Thoracic aorta (tissue), 2 donors: ENCODE measurements at places on chromosomes 1 and 21. TPM values are rescaled to one million over a fixed set of nuclear protein-coding genes. Genes with fewer than 3 reads are reported as not detected.

DNA sequence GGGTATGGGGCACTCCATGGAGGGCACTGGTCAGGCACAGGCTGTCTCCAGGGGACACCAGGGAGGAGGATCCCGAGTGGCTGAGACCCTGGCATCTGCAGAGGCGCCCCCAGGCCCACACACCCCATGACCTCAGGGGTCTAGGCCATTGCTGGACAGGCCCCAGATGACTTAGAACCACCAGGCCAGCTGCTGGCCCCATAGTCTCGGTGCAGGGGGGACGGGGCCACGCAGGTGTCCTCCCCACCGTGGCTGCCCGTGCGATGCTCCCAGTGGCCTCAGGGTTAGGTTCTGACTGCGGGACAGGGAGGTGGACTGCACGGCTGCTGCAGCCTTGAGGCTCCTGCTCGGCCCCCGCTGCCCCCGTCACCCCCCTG is 44.0 kb downstream of the MORN1 start:
- no peak for DNase-seq

GRCh38 chr1:201051399-201051798 is 27.9 kb upstream of the KIF21B start:
- no peak for DNase-seq

GRCh38 chr21:31335957-31336738 is 7.9 kb downstream of the TIAM1 start:
- DNase-seq = no peak

- no peak for DNase-seq
Measured at GRCh38 chr1:46277658-46278373, 25.6 kb downstream of the LRRC41 start.

DNA sequence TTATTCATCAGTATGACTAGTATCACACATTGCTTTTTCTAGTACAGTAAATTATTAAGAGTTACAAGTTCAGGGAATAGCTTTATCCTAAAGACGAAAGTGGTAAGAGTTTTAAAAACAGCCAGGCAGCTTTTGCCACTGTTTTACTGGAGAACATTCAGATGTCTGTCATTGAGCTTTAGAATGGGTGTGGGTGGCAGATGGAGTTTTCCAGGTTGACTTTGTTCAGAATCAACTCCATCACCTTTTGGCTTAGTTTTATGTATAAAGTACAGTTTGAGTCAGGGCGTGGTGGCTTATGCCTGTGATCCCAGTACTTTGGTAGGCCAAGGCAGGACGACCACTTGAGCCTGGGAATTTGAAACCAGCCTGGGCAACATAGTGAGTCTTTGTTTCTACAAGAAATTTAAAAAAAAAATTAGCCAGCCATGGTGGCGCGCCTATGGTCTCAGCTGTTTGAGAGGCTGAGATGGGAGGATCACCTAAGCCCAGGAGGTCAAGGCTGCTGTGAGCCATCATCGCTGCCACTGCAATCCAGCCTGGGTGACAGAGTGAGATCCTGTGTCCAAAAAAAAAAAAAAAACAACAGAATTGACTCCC is 29.9 kb upstream of the PLEKHM2 start:
- DNase-seq = no peak

DNA sequence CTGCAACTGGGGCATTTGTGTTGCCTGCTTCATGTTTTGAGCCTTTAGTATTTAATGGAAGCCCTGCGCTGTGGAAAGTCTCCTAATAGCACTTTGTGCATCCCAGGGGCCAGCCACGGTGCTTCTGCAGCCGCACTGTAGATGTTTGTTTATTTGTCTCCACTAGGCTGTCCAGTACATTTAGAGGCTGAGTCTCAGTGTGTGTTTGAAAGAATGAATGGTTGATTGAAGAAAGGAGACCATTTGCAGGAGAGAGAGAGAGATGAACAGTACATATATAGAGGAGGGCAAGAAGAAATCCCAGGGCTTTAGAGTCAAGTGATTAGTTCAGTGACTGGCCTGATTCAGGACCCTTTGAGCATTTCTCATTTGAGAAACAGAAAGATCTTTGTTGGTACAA is 33.9 kb downstream of the MPZL1 start:
- no peak for DNase-seq

DNA sequence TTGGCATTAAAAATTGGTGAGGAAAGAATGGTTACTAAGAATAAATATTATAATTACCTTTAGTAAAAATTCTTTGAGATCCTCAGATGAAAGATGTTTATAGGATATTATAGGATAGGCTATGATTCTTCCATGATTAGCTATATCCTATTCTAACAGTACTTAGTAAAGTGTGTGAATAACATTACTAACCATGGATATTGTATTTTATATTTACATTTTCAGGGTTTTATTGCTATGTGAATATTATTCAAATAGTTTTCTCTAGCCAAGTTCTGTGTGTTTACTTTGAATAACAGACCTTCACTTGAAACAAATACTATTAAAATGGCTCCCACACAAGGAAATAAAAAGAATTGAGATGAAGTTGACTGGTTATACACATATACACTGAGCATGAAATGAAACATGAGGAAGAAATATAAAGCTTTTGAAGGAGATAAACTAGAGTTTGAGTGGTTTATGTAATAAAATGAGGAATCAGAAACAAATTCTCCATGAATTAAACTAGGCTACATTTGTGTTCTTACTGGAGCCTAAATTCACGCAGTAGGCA is 479.4 kb upstream of the PKN2 start:
- DNase-seq = no peak

GRCh38 chr1:22869325-22869724 is 103.3 kb downstream of the LACTBL1 start:
- DNase-seq = no peak

GRCh38 chr1:17403081-17403480 is 31.1 kb downstream of the PADI6 start:
- DNase-seq = no peak

DNA sequence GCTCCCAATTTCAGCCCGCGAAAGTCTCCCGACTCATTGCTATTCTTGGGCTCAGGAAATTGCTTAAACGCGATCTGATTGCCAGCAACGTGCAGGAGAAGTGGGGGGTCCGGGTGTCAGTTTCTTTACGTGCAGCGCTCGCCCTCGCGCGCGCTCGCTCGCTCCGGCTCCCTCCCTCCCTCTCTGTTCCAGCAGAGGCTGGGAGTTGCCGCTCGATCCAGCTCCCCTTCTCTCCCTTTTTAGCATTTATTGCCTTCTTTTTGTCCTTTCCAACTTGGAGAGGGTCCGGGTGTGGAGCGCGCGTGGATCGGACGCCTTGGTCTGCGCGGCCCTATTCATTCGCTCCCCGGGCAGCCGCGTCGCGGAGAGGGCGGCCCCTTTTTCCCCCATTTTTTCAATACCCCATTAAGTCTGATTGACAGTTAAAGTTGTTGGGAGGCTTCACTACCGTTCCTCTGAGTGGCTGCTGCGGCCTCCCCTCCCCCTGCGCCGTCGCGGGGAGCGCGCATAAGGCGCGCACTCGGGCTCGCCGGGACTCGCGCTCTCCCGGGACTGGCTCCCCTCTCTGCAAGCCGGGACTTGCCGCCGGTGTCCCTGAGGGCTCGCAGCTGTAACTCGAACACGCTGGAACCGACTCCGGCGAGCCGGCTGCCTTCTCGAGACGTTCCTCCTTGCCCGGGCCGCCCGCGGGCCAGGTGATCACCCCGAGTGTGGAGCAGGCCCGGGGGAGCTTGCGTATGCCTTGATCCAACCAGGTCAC is at the start of gene DHRS3:
DHRS3 (minus strand) TSS at position 310 of the 760 bp plus-strand sequence. CDS start 862 bp downstream, outside the sequence.
- no peak for DNase-seq

DNA sequence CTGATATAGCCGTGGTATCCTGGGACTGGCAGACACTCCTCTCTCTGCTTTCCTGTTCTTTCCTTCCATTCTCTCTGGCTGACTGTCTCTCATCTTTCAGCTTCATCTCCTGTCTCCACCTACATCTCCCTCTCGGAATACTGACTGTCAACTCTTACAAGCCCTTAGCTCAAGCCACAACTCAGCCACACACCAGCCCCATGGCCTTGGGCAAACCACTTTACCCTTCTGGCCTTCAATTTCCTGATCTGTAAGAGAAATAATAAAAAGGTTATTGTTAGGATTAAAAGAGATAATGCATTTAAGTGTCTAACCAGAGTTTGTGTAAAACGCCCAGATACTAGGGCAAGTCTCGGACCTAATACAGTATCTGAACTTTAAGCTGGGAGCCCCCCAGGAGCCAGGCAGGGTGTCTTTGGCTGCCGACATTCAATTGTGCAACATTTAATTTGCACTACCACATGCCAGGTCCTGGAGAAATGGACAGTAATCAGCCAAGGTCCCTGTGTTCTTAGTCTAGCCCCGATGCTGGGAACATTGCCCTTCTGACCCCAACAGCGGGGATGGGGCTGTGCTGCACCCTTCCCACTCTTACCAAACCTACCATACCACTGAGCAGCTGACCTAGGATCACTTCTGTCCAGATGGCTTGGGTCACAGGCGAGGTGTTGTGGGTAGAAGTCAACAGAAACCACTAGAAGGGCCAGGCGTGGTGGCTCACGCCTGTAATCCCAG is 5.1 kb downstream of the ECHDC2 start:
- no peak for DNase-seq

GRCh38 chr1:199551967-199552565 is 475.4 kb upstream of the NR5A2 start:
- no peak for DNase-seq

GRCh38 chr1:197399755-197400521 is 131.9 kb downstream of the CRB1 start:
- DNase-seq = no peak

DNA sequence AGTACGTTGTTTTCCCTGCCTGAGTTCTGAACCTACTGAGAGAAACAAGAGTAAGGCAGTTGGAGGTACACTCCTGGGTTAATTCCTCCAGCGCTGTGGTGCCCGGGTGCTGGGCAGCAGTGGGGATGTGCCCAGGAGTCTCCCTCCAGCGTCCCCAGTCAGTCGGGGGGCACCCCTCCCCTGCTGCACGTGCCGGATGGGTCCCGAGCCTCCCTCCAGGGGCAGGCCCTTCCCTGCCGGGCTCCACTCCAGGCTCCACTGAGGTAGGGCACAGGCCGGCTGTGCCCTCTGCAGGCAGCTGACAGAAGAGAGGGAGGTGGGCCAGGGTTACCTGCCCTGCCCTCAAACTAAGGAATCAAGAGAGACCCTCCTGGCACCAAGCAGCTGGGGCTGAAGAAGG is 238.1 kb upstream of the VAMP3 start:
- DNase-seq = no peak

DNA sequence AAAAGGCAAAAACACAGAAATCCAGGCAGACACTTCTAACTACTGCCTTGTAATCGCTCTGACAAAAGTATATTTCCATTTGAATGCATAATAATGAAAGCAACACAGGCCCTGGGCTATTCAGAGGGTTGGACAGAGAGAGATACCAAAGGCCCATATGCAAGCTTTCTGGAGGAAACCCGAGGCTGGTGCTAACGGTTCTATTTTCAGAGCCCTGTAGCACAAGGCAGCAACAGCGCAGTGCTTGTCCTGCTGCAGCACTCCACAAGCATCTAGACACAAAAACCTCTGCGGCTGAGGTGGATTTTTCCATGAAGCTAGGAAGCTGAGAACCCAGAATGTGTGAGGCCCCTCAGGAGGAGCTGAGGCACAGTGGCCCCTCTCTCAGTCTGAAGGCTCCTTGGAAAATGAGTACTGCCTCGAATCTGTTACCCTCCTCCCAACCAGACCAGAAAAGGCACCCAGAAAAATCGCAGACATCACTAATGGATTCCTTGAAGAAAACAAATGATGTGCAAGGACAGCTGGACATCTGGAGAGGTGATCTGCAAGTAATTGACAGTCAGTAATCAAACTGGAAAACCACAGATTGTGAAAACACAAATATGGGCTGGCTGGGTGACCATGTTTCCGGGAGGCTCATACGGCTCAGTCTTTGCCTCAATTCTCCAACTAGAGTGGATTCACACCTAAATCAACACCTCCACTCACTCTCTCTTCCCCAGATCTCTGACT is 54.0 kb downstream of the COLGALT2 start:
- no peak for DNase-seq

- DNase-seq = no peak
Measured at GRCh38 chr1:167676205-167676915, 45.4 kb upstream of the MPZL1 start.

- no peak for DNase-seq
Measured at GRCh38 chr1:19689856-19690255, 25.2 kb downstream of the HTR6 start.

DNA sequence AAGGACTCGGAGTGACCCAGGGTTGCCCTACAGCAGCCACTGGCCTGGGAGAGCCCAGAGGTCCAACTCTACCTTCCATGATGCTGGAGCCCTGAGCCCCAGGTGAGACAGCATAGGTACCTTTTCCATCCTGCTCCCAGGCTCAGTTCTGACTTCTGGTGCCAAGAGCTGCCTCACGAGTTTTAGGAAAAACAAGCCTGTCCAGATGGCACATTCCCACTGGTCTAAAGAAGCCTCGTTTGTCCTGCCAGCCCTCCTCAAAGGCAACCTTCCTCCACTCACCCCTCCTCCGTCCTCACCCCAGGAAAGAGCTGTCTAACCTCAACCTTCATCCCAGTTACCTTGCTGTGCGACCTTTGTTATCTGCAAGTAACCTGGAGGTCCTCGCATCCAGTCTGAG is 53.5 kb upstream of the PRELP start:
- DNase-seq = no peak

- no peak for DNase-seq
Measured at GRCh38 chr1:34709547-34709946, 45.3 kb upstream of the GJB5 start.

DNA sequence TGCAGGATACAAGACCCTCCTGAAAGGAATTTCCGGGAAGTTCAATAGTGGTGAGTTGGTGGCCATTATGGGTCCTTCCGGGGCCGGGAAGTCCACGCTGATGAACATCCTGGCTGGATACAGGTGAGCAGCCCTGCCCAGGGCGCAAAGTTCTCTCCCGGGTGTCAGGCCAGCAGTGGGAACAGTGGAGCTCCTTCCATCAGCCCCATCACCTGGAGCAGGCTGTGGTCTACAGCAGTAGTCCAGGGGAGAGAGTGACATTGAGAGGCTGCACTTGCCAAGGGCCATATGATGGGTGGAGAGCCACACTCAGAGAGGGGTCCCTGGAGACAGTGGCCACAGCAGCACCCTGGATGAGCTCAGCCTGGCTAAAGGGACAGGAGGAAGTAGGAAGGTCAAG is 44.1 kb downstream of the TFF3 start:
- DNase-seq = no peak

DNA sequence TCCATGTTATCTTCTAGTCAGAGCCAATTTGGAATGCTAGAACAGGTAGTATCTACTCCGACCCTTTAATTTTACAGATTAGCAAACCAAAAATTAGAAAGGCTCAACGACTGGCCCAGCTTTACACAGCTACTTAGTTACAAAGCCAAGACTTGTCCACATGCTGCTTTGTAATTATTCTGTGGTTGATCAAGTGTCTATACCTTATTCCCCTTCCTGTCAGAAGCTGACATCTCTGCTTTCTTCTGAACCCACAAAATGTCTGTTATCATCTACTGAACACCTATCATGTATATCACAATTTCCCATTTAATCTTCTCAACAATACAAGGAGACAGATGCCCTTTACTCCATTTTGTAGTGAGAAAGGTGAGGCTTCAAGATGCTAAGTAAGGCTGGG is 15.6 kb downstream of the TGFBR3 start:
- no peak for DNase-seq

Gene RAB42
- 1.6 TPM for total RNA-seq

Gene SH3BGRL3
- 79.2 TPM for total RNA-seq

Gene ANGPTL7
- 19.4 TPM for total RNA-seq

Gene ADAM30
- total RNA-seq = not detected

Gene PAPPA2
- total RNA-seq = 2.0 TPM
